K562 (cell line): ENCODE measurements at places on chromosomes 7 and 10. TPM values are rescaled to one million over a fixed set of nuclear protein-coding genes. Genes with fewer than 3 reads are reported as not detected.

- DNase-seq = no peak
These were observed 1.9 kb downstream of the PLA2G12B start for GRCh38 chr10:72952642-72953158.

DNA sequence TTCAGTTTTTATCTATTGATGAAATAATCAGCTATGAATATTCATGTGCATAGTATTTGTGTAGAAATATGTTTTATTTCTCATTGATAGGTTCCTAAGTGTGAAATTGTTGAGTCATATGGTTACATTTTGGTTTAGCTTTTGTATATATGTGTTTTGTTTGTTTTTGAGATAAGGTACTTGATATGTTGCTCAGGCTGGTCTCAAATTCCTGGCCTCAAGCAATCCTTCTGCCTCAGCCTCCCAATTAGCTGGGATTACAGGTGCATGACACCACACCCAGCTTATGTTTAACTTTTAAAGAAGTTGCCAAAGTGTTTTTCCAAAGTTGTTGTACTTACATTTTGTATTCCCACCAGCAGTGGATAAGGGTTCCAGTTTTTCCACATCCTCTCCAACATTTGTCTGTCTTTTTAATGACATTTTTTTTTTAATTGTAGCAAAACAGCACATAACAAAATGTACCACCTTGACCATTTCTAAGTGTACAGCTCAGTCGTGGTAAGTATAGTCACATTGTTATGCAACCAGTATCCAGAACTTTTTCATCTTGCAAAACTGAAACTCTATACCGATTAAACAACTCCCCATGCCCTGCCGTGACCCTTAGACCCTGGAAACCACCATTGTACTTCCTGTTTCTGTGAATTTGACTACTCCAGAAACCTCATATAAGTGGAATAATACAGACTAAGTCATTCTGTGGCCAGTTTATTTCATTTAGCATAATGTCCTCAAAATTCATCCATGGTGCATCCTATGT lies 12.6 kb upstream of the UBE2D1 start:
- DNase-seq = no peak

- DNase-seq = no peak
These were observed 178.8 kb upstream of the ITGB1 start for GRCh38 chr10:33136781-33137180.

- no peak for DNase-seq
These were observed 84.6 kb downstream of the CACNB2 start for GRCh38 chr10:18224626-18225445.

GRCh38 chr7:38054199-38054598 lies 123.8 kb upstream of the STARD3NL start:
- DNase-seq = no peak

- no peak for DNase-seq
These were observed 2.9 kb downstream of the GLCCI1 start for GRCh38 chr7:7971308-7972040.

- no peak for DNase-seq
These were observed 6.3 kb downstream of the VPS26A start for GRCh38 chr10:69130251-69130650.

GRCh38 chr7:40610461-40610860 lies 475.7 kb downstream of the SUGCT start:
- DNase-seq = no peak

GRCh38 chr10:101267290-101267680 lies 38.0 kb upstream of the LBX1 start:
- no peak for DNase-seq

DNA sequence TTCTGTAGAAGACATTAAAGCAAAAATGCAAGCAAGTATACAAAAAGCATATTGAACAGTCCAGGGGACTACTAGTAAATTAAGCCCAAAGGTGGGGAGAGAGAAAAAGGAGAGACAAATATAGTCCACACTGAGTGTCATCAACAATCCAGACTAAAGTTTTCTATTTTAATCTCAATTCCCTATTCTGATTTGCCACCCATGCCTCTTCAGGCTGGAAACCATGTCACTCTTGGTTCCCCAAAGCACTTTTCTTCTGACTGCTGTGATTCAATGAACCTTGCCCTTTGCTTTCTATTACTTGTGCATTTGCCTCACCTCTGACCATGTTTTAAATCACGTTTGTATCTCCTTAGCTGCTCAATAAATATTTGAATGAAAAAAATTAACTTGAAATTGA lies 95.3 kb upstream of the AOAH start:
- DNase-seq = no peak

DNA sequence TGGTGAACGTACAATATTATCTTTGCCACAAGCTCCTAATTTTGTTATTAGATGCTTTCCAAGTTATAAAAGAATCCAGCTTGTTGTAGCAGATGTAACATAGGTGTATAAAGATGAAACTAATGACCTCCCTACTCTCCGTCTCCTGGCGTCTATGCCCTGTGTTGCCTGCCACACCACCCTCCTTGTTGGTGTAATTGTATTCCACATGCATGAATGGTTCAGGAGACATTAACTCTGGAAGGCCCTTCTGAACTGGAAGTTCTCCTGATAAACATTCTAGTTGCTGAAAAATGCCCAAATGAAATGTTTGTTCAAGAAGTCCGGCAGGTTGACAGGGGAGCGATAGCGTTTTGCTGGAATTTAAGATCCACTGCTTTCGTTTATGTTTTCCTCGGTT lies 53.9 kb upstream of the SEPHS1 start:
- no peak for DNase-seq

GRCh38 chr10:18333621-18334020 lies 193.4 kb downstream of the CACNB2 start:
- DNase-seq = no peak

- DNase-seq = no peak
These were observed 68.1 kb downstream of the LYZL1 start for GRCh38 chr10:29356931-29357330.

DNA sequence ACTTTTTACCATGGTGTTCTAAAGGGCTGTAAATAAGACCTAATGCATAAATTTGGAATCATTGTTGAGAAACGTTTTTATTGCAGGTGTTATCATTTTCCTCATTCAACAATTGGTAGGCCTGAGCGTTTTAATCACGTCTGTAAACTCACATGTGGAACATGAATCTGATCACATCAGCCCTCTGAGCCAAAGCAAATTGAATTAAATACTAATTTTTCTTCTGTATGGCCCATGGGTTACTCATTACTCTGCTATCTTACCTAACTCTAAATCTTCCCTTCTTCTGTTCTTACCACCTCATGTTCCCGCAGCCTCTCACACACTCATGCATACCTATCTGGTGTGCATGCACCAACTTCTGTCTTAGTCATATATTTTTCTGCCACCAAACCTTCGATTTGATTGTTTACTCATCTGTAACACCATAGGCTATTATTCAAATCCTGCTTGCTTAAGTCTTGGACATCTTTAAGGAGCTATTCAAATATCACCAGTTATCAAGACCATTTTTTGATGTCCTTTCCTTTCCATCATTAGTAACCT lies 82.3 kb downstream of the NXPH1 start:
- DNase-seq = no peak

GRCh38 chr7:137564677-137565076 lies 221.1 kb upstream of the PTN start:
- no peak for DNase-seq

DNA sequence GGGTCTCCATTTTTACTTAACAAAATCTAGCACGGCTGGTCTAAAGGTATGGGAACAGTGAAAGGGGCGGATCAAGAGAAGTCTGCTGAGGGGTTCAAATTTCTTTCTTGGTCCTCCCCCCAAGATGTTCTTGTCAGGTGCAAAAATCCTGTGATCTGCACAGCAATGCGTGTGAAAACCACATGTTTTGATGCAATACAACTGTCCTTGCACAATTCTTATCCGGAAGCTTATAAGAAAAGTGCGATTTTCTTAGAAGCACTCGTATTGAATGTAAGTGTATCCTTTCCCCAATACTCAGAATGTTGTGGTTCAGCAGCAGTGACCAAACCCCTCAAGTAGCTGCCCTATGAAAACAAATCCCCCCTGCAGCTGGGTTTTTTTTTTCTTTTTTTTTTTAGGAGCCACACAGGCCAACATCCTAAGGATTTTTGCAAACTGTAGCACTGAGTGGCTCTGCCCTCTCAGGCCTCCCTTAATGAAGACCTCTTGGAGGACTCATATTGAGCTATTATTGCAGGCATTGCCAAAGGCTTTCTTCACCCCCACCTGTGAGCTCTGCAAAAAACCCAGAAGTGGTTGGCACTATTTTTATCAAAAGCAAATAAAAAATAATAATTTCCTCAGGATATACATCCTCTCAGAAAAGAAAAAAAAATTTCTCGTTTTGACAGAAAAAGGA lies 151.9 kb upstream of the ITGB1 start:
- no peak for DNase-seq

Gene ATG9B
- 2.2 and 4.7 TPM in 2 replicates for total RNA-seq

Gene CFAP69
- 1.3 and 2.3 TPM in 2 replicates for total RNA-seq

Gene PIK3CG
- total RNA-seq = 33.7 and 35.4 TPM in 2 replicates

Gene CYP3A7
- total RNA-seq = not detected in 2 replicates

Gene LIPJ
- not detected in 2 replicates for total RNA-seq

Gene GPR15LG
- not detected in 2 replicates for total RNA-seq

Gene SMARCD3
- 2.3 and 3.6 TPM in 2 replicates for total RNA-seq
